ENCODE measurements at places on chromosomes 5 and 9.

DNA sequence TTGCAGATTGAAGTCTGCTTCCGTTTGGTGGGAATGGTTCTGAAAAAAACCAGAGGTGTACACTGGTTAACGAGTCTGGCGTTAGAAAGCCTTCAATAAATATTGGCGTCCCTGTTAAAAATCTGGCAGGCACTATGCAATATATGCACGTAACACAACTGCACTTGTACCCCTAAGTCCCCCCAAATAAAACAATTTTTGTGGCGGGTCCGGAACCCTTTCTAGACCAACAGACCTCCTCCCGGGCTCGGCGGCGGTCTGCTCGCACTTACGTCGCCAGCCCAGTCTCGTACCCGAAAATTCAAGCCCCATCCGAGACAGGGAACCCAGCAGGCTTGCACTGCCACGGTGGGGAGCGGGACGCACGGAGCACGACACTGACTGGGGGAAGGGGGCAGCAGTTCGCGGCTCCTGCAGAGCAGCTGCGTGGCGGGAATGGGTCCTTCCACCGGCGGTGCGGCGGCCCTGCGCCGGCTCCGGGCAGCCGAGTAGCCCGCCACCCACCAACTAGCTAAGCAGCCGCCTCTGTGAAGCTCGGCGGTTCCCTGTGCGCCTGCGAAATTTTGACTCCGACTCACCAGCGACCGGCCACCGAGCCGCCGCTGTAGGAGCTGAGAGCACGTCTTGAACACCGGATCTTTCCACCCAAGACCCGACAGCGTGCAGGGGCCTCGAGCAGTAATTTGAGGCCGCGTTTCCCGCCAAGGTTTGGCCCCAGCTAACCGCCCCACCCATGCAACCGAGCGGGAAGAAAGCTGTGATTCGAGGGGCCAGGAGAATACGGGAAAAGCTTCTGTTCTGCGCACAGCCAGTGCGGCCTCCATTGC lies 3.9 kb downstream of the MCIDAS start:
- no peak for DNase-seq

- DNase-seq, result no peak
These were observed 87.0 kb upstream of the PHYKPL start for GRCh38 chr5:178319541-178320041.

DNA sequence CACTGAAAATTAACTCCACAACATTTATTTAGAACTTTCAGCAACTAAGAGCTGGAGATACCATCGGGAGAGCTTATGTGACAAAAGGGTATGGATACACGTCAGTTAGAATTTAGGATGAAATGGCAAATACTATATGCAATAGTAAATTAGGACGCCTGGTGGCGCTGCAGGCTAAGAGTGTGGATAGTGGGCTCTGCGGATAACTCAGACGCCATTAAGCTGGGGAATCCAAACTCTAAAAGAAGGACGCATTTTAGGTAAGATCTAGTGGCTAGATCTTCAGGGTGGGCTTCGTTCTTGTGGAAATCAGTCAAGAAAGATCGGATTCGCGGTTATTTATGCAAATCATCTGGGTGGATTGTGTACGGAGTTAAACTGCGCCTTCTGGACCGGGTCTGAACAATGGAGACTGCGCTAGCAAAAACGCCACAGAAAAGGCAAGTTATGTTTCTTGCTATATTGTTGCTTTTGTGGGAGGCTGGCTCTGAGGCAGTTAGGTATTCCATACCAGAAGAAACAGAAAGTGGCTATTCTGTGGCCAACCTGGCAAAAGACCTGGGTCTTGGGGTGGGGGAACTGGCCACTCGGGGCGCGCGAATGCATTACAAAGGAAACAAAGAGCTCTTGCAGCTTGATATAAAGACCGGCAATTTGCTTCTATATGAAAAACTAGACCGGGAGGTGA lies at the start of gene PCDHB5:
TSS of gene PCDHB5 (plus strand) at position 177 of the 688 bp plus-strand sequence. CDS start at position 406, 229 bp downstream.
- DNase-seq, result no peak

DNA sequence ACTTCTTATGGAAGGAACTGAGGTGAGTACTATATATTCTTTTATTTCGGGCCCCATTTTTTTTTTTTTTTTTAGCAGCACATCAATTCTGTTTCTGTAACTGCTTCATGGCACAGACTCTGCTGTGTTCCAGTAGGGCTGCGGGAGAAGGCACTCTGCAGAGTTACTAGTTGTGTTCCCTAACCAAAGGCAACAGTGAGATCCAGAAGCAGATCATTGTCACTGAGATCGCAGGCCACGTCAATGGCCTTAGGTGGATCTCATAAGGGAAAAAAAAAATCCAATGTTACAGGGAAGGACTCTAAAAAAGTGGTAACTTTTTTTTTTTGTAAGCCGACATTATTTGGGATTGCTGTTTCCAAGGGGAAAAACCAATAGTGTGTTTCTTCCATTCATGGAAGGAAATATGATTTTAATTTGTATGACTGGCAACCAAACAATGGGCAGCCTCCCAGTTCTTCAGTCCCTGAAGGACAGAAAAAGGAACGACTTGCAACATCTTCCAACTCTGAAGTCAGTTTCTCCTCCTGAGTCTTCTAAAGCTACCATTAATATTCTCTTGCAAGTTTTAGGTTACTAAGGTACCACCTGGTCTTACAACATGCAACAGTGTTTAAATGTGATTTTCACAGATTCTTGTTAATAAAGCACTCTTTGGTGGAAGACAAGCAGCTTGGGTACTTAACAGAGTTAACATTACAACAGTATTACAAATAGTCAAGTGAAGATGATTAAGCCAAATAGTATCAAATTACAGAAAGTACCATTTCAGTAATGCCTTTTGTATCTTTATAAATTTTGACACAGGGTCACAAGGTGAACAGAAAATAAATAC lies 52.8 kb downstream of the HABP4 start:
- DNase-seq, result no peak

- no peak for DNase-seq
These were observed 95.1 kb downstream of the NMUR2 start for GRCh38 chr5:152309926-152310450.

DNA sequence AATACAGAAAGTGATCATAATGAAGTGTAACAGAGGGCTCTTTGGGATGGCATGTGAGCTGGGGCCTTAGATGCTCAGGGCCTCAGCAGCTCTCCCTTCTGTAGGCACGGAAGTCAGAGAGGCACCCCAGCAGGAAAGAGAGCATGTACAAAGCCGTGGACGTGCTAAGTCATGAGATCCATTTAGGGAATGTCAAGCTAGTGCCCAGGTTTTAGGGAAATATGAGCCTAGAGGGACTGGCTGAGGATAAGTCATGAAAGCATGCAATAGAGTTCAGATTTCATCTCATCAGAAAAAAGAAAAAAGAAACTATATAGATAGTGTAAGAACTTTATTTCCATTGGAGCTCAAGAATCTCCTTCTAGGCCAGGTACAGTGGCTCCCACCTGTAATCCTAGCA lies 379.5 kb upstream of the KLF4 start:
- no peak for DNase-seq

GRCh38 chr9:1077616-1078015 lies 27.5 kb downstream of the DMRT2 start:
- DNase-seq, result no peak

DNA sequence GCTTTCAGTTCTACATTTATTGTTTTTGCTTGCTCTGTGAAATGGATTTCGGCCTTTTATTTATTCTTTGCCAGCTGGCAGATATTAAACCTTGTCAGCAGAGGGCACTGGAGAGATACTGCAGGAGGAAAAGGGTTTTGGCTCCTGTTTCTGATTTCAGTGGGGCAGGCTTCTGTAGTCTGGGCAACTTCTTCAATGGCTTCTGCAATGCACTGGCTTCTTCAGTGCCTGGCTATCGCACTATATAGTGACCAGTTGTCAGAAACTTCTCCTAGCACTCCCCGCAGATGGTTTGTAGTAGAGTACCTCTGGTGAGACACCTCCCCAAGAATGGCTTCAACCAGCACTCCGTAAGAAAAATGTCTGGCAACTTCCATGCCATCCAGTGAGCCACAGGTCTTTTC lies 3.2 kb upstream of the NFX1 start:
- peak; percentile 57 for DNase-seq

DNA sequence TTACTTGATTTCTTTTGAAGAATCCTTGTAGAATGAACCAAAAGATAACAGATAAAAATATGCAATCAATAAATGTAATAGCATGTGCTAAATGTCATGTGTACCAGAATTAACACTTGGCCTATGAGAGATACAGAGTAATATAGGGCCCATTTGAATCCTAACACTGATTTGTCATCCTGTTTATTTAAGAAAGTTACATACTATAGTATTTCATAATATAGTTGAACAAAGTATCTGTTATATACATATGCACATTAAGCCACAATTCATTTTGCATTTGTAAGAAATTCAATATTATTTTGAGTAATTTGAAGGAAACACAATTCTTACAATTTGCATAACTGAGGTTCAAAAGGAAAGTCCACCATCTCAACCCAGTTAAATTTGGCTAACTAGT lies 389.5 kb downstream of the PDE4D start:
- DNase-seq, result no peak

DNA sequence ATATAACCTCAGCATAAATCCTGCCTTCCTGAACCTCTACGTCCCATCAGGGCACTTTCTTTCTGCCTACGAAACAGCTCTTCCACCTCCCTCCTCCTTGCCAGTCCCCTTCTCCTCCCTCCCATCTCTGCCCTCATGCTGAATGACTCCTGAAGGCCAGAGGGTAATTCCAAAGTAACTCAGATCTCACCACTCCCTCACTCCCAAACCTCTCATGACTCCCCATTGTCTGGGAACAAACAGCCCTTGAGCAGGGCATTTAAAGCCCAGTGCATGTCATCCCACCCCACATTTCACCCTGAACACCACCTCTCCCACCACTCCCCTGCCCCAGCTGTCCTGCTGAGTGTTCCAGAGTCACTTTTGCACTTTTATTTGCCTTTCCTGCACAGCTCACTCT lies 8.9 kb upstream of the FBP1 start:
- DNase-seq, result no peak

GRCh38 chr9:88949961-88950340 lies 41.3 kb upstream of the S1PR3 start:
- no peak for DNase-seq

GRCh38 chr9:15543047-15543813 lies 9.6 kb upstream of the CCDC171 start:
- no peak for DNase-seq

DNA sequence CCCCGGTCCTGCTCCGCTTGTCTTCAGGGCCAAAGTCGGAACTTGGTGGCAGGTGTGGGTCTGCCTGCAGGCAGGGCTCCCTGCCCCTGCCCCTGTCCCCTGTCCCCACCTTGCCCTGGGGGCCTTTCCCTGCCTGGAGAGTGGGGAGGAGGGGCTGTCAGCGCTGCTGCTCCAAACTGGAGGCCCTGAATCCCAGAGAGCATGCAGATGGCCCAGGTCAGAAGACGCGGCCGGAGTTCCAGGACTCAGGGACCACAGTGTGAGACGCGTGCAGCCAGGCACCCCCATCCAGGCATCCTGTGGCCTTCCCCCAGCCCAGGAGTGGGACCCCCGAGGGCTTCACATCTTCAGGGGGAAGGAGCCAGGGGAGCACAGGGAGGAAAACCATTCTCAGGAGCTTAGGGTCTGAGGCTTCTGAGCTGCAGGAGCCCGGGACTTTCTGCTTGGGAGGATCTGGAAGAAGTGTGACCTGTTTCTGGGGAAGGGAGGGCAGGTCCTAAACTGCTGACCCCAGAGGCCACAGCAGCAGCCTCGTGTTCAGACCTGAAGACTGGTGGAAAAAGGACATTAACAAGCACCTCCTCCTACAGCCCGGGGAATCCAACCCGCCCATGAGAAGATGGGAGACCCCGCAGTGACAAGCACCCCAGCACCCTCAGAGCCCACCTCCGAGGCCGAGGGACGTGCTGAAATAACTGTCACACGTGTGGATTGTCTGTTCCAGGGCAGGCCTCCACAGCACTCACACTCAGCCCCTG lies 38.0 kb downstream of the RASGEF1C start:
- no peak for DNase-seq

- no peak for DNase-seq
These were observed 24.5 kb downstream of the ADAMTS12 start for GRCh38 chr5:33867241-33867640.

GRCh38 chr5:38582293-38582974 lies 26.0 kb upstream of the LIFR start:
- DNase-seq, result no peak

GRCh38 chr5:113118765-113119164 lies 142.2 kb downstream of the DCP2 start:
- no peak for DNase-seq

- DNase-seq, result no peak
These were observed 83.5 kb downstream of the COL5A1 start for GRCh38 chr9:134724912-134725604.

- DNase-seq, result no peak
These were observed 1537.6 kb upstream of the CDH9 start for GRCh38 chr5:28576022-28576421.

GRCh38 chr9:108547411-108548135 lies 308.2 kb downstream of the ACTL7B start:
- no peak for DNase-seq

- DNase-seq, result no peak
These were observed 50.3 kb downstream of the SNCAIP start for GRCh38 chr5:122362361-122362760.
